Inflammatory macrophage treated with lipopolysaccharide for 1 hour (primary cell): ENCODE measurements at places on chromosomes 3 and 15.

- DNase-seq = no peak
Measured at GRCh38 chr15:49270541-49271421, 100.7 kb downstream of the GALK2 start.

DNA sequence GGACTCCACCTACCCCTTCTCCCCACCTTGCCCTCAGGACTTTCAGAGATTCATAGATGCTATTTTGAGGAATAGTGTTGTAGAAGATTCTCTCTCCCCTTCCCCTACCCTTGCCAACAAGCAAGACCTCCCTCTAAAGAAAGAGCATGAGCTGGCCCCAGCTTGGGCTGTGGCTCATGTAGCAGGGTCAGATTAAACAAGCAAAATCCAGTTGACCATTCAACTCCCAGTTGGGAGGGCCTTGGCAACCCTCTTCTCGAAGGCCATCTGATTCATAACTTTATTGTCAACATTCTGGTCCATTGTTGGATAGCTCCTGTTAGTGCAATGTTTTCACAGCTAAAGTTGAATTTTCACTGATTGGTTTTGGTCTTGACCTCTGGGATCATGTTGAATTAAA, 41.1 kb downstream of the TNFAIP8L3 start:
- no peak for DNase-seq

DNA sequence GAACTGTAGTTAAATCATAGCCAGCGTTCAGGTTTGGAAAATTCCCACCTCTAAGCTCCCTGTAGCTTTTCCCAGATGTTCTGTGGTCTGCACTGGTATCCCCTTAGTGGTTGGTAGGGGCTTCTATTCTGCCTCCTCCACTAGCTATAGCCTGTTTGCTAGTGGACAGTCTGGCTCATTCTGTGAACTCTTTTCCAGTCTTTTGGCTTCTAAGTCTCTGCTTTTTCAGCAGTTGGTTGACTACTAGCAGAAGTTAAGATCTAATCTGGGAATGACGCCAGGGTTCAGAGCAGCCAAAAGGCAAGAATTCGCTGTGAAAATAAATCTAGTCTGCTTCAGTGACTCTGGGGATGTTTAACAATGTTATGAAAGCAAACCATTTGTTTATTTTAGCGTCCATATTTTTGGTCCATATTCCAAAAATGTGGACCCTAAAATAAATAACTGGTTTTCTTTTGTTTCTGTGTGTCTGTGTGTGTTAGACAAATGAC, 73.7 kb upstream of the WDR72 start:
- no peak for DNase-seq

- DNase-seq = no peak
Measured at GRCh38 chr3:172204716-172205115, 165.3 kb downstream of the FNDC3B start.

GRCh38 chr15:94079968-94080367, 151.4 kb upstream of the MCTP2 start:
- DNase-seq = no peak

GRCh38 chr3:39900462-39901002, 91.1 kb downstream of the MYRIP start:
- DNase-seq = no peak
